Naive thymus-derived CD4-positive, alpha-beta T cell (primary cell): ENCODE measurements at places on chromosomes 1 and 21. TPM values are rescaled to one million over a fixed set of nuclear protein-coding genes. Genes with fewer than 3 reads are reported as not detected.
A peak's percentile ranks its signal among the peaks of the same experiment; 100 is the strongest.

The SERPINC1 gene
- total RNA-seq: not detected

The CD1C gene
- total RNA-seq: 0.32 TPM

The HNRNPCL1 gene
- total RNA-seq: not detected

The SMCP gene
- total RNA-seq: not detected

The ENAH gene
- 0.16 TPM for total RNA-seq

The LEFTY2 gene
- total RNA-seq: 0.46 TPM in 1 of 2 replicates, not detected in the other

The ZMYND12 gene
- total RNA-seq: 0.28 and 0.44 TPM in 2 replicates

DNA sequence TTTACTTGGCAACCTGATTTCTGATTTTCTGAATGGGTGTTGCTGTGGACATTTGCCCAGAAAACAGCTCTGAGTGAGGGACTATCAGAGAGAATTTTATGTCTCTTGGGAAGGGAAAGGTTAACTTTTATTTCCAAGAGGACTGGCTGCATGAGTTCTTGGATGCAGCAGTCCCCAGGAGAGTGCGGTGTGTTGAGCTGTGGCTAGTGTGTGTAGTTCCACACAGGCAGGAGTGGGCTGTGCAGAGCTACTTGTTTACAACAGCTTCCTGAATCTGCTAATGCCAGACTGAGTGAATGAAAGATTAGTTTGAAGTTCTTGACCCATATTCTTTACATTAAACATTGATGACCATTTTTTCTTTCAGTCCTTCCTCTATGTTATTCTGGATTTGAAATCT lies 41.0 kb upstream of the APOBEC4 start:
- H3K27me3 ChIP-seq: no peaks in the 10 kb centered on the region
- peaks cover 8% of the 10 kb centered on the region for H3K4me1 ChIP-seq
- no peak for DNase-seq
- no peak overlapping the region for H3K27ac ChIP-seq

GRCh38 chr1:16231331-16232315 lies 5.4 kb downstream of the CPLANE2 start:
- no peak for DNase-seq
- no peaks in the 10 kb centered on the region for H3K36me3 ChIP-seq
- H3K4me1 ChIP-seq: peaks cover 17% of the 10 kb centered on the region

- no peak overlapping the region for H3K4me3 ChIP-seq
- no peak for DNase-seq
- H3K4me1 ChIP-seq: no peaks in the 10 kb centered on the region
Measured at GRCh38 chr1:20867847-20868246, 80.7 kb upstream of the HP1BP3 start.

- H3K4me3 ChIP-seq: no peak overlapping the region
- H3K27ac ChIP-seq: no peak overlapping the region
- no peaks in the 10 kb centered on the region for H3K27me3 ChIP-seq
- no peaks in the 10 kb centered on the region for H3K4me1 ChIP-seq
- H3K36me3 ChIP-seq: no peaks in the 10 kb centered on the region
Measured at GRCh38 chr1:56456435-56457101, 122.8 kb downstream of the PLPP3 start.

- no peak overlapping the region for H3K4me3 ChIP-seq
- DNase-seq: no peak
- no peaks in the 10 kb centered on the region for H3K4me1 ChIP-seq
- no peaks in the 10 kb centered on the region for H3K27me3 ChIP-seq
Measured at GRCh38 chr1:44594353-44594752, 79.9 kb downstream of the TMEM53 start.

GRCh38 chr1:198253668-198254067 lies 96.9 kb downstream of the NEK7 start:
- no peak for DNase-seq
- H3K36me3 ChIP-seq: no peaks in the 10 kb centered on the region
- H3K4me3 ChIP-seq: no peak overlapping the region

GRCh38 chr21:35503671-35504070 lies 454.6 kb upstream of the RUNX1 start:
- peaks cover 3% of the 10 kb centered on the region for H3K27me3 ChIP-seq
- H3K4me1 ChIP-seq: no peaks in the 10 kb centered on the region
- peak; percentile 72 for DNase-seq
- no peaks in the 10 kb centered on the region for H3K36me3 ChIP-seq
- peak overlapping the region; percentile 30 for H3K4me3 ChIP-seq

DNA sequence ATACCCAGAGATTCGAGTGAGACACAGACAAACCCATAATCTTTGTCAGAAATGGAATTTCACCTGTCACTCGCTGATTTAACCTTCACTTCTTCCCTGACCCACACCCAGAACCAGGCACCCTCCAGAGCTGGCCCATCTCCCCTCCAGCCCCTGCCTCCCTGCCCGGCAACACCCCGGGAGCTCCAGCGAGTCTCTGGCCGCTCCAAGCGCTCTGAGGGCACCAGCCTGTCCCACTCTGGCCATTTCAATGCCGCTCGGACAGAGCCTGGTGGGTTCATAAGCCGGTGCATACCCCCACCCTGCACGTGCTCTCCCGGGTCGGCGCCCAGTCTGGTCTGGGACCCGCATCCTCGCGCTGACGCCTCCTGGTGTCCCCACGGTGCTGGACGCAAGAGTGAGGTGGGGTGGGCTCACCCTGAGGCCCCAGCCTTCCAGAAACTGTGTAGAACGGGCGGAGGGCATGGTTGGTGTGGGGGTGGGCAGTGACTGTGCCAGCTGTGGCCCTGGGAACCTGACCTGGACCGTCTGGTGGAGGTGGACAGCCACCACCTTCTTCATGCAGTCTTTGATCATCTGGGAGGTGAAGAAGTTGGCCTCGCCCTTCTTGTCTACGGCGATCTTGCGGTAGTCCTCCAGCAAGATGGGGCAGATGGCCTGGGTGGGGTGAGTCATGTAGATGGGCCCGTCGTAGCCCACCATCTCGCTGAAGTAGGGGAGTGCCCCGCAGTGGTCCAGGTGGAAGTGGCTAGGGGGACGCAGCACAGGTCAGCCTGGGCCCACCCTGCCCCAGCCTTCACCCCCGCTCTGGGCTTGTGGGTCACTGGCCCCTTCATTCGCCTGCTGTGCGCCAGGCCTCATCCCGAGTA lies 5.4 kb downstream of the INTS11 start:
- H3K36me3 ChIP-seq: peaks cover 3% of the 10 kb centered on the region
- DNase-seq: no peak
- H3K27ac ChIP-seq: no peak overlapping the region
- peaks cover 6% of the 10 kb centered on the region for H3K4me1 ChIP-seq

DNA sequence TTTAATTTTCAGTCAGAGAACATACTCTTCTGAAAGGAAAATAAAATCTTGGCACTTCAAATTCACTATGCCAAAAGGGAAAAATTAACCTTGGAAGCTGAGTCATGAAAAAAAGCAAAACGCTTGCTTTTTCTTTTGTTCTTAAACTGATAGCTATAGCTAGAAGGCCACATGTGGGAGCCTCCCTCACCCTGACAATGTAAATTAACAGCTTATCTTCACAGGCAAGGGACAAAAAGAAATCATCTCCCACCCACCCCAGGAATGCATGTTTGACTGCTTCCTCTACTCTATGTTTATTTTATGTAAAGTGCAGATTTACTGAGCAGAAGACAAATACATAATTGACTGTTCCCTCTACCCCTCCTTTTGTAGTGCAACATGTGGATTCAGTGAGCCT lies 38.0 kb downstream of the EBNA1BP2 start:
- no peak for DNase-seq
- H3K4me1 ChIP-seq: no peaks in the 10 kb centered on the region
- H3K4me3 ChIP-seq: no peak overlapping the region
- peaks cover 4% of the 10 kb centered on the region for H3K27me3 ChIP-seq
- no peak overlapping the region for H3K27ac ChIP-seq

- no peaks in the 10 kb centered on the region for H3K27me3 ChIP-seq
- H3K36me3 ChIP-seq: no peaks in the 10 kb centered on the region
- DNase-seq: no peak
- H3K4me3 ChIP-seq: no peak overlapping the region
- no peak overlapping the region for H3K27ac ChIP-seq
Measured at GRCh38 chr1:25039229-25039628, 109.2 kb upstream of the RUNX3 start.

DNA sequence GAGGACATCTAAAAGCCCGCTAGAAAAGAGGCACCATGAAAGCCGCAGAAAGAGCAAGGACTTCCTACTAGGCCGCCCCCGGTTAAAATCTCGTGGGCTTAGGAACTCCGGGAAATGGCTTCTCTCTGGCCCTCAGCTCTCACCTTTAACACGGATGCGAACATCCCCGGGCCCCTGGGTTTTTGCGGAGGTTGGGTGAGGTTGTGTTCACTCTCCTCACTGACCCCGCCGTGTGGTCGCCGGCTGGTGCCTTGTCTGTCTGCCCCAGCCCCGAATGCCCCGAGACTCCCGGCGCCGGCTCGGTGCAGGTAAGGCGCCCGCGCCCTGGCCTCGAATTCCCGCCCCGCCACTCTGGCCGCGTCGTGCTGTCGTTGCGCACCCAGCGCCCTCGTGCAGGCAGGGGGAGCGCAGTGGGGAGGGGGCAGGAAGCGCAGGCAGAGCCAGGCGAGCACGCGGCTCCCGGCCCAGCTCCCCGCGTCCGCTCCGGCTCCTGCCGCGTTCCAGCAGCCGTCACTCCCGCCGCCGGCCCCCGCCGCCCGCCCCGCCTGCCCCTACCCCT lies at the start of gene SHISAL2A:
Gene SHISAL2A (plus strand): TSS at position 437 of the 559 bp plus-strand sequence. CDS start 326 bp downstream, outside the sequence.
- H3K36me3 ChIP-seq: no peaks in the 10 kb centered on the region
- H3K4me3 ChIP-seq: peak within 1 kb of the TSS; percentile 65
- H3K27me3 ChIP-seq: no peaks in the 10 kb centered on the region

DNA sequence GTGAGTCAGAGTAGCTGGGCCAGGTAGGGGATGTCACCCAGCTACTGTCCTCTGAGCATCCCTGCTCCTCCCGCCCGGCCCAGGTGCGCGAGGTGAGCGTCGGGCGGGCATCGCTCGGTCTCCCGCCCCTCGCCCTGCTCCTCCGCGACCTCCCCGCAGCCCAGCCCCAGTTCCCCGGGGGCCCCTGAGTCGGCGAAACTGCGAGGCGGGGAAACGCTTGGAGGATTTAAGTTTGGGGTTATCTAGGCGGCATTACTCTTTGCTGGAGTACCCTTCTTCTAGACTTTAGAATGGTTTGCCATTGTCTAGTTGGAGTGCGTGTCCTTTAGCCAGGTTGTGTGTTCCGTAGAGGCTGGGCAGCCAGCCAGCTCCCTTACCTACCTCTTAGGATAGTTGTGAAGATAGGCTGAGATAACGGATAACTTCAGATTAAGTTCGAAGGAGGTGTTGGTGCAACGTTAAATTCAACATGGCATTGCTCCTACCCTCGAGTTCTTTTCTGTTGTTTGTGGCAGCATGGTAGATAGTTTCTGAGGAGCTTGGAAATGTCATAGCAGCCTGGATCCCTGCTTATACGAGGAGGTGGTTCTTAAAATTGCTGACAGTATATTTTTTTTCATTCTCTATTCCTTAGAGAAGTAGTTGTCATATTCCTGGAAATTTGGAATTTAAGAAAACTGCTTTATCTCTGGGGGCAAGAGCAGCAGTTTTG lies 697 bp downstream of the AGO3 start:
- H3K27ac ChIP-seq: peak overlapping the region; percentile 95
- no peaks in the 10 kb centered on the region for H3K27me3 ChIP-seq
- H3K4me1 ChIP-seq: peaks cover 22% of the 10 kb centered on the region
- peak overlapping the region; percentile 93 for H3K4me3 ChIP-seq
- peak; percentile 23 for DNase-seq

DNA sequence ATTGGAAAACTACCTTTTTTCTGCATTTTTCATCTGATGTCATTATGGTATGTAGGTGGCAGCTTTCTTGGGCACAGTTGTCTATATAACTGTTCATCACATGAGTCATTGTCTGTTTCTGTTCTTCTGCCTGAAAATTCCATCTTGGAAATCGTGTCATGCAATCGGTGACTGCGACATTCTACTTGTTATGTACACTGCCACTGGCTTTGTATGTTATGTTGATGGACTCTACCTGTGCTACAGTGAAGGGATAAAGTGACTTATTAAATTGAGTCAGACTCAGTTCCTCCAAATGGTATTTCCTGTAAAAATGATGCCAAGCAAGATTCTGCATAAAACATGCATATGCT lies 8.6 kb downstream of the SMAP2 start:
- H3K27me3 ChIP-seq: no peaks in the 10 kb centered on the region
- no peak for DNase-seq
- H3K4me1 ChIP-seq: peaks cover 88% of the 10 kb centered on the region
- no peaks in the 10 kb centered on the region for H3K36me3 ChIP-seq
- H3K27ac ChIP-seq: peak overlapping the region; percentile 99

DNA sequence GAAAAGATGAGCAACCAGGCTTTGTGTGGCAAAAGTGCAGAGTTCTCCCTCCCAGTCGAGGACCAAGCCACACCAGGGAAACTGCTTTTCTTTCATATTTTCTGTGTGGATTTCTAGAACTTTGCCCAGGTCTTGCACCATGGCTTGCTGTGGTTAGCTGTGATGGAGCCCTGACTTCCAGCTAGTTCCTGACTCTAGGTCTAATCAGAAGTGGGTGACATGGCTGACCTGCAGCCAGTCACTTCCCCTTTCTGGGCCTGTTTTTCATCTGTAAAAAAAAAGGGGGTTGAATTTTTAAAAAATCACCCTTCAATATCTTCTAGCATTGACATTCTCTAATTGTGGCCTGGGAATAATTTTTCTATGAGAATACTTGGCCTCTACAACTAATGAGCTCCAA lies 491.2 kb upstream of the USP24 start:
- no peak overlapping the region for H3K27ac ChIP-seq
- H3K4me1 ChIP-seq: no peaks in the 10 kb centered on the region
- H3K27me3 ChIP-seq: no peaks in the 10 kb centered on the region
- H3K36me3 ChIP-seq: no peaks in the 10 kb centered on the region
